Spinal cord (tissue), 10 donors: ENCODE measurements at places on chromosomes 6 and 20. TPM values are rescaled to one million over a fixed set of nuclear protein-coding genes. Genes with fewer than 3 reads are reported as not detected.
A peak's percentile ranks its signal among the peaks of the same experiment; 100 is the strongest.

- H3K36me3 ChIP-seq = no peaks in the 10 kb centered on the region
- no peak for DNase-seq
- H3K27me3 ChIP-seq = no peaks in the 10 kb centered on the region
- peaks cover 4% of the 10 kb centered on the region for H3K4me1 ChIP-seq
- no peak overlapping the region for H3K4me3 ChIP-seq
Measured at GRCh38 chr20:51233345-51233744, 210.4 kb upstream of the KCNG1 start.

Gene RGS17
- total RNA-seq = 40.8 TPM

GRCh38 chr20:47354714-47355488 lies 1.6 kb downstream of the ZMYND8 start:
- peaks cover 5% of the 10 kb centered on the region for H3K36me3 ChIP-seq
- peak overlapping the region; percentile 31 for H3K4me3 ChIP-seq
- peak overlapping the region; percentile 100 for H3K27ac ChIP-seq
- peak; percentile 50 for DNase-seq
- no peaks in the 10 kb centered on the region for H3K27me3 ChIP-seq

DNA sequence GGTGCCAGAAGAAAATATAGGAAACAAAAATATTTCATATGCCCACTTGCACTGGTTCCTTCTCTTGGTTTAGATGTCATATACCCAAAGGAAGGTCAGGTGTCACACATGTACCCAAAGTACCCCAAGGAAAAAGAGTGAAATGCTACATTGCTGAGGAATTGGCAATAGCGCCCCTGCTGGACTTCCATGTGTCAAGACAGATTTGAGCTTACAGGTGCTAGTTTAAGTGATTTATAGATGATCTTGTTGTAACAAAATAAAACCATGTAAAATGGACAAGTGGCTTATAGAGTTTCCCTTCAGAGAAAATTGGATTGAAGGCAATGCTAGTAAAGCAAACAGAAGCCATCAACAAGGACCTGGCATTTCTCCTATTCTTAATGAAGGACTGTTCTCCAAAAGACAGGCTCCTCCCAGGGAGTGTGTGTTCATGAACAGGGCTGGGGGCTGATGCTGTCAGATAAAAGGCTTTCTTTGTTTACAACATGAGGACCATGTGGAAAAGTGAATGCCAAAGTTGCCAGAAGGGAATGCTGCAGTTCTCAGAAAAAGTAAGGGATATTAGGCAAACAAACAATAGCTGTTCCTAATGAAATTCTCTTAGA lies 64.3 kb upstream of the PAK5 start:
- no peaks in the 10 kb centered on the region for H3K4me1 ChIP-seq
- no peaks in the 10 kb centered on the region for H3K27me3 ChIP-seq
- H3K27ac ChIP-seq = no peak overlapping the region
- no peak overlapping the region for H3K4me3 ChIP-seq
- no peaks in the 10 kb centered on the region for H3K36me3 ChIP-seq
- DNase-seq = no peak

GRCh38 chr20:23152308-23152892 lies 66.3 kb upstream of the CD93 start:
- H3K4me1 ChIP-seq = peaks cover 13% of the 10 kb centered on the region
- no peaks in the 10 kb centered on the region for H3K36me3 ChIP-seq
- H3K27me3 ChIP-seq = no peaks in the 10 kb centered on the region
- H3K4me3 ChIP-seq = no peak overlapping the region
- no peak for DNase-seq

GRCh38 chr6:49553384-49553783 lies 2.9 kb downstream of the C6orf141 start:
- H3K36me3 ChIP-seq = no peaks in the 10 kb centered on the region
- H3K27me3 ChIP-seq = peaks cover 30% of the 10 kb centered on the region
- no peak overlapping the region for H3K4me3 ChIP-seq
- DNase-seq = no peak

DNA sequence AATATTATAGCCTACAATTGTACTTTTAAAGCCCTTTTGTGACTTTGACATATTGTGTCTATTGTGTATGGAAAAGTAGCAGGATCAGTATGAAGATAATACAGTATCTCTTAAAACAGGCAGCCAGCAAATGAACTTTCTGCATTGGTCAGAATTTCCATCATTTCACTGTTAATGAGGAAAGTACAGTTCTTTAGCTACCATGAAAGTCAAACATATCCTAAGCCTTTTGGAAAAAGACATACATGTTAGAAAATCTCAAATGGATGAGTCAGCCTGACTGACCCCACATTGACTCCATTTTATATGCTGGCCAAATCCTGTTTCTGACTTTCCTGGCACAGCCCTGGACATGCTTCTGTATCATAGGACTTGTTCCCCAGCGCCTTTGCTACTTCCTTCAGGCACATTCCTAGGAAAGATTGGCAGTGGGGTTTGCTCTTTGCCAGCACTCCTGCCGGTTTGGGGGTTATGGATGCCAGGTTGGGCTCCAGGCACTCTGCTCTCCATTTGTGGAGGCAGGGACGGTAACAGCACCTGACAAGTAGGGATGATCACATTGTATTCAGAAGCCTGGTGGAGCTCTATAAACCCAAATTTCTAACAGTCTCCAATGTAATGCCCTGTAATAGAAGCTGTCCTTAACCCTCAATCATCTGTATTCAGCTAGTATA lies 43.7 kb downstream of the TOP1 start:
- no peaks in the 10 kb centered on the region for H3K27me3 ChIP-seq
- no peak for DNase-seq
- peaks cover 6% of the 10 kb centered on the region for H3K36me3 ChIP-seq
- H3K4me3 ChIP-seq = no peak overlapping the region
- H3K4me1 ChIP-seq = peaks cover 7% of the 10 kb centered on the region

- no peak overlapping the region for H3K27ac ChIP-seq
- no peaks in the 10 kb centered on the region for H3K36me3 ChIP-seq
- peaks cover 32% of the 10 kb centered on the region for H3K4me1 ChIP-seq
- peaks cover 4% of the 10 kb centered on the region for H3K27me3 ChIP-seq
Measured at GRCh38 chr20:568097-568652, 24.6 kb upstream of the CSNK2A1 start.

GRCh38 chr20:34251619-34252018 lies 10.4 kb downstream of the ASIP start:
- DNase-seq = no peak
- no peak overlapping the region for H3K27ac ChIP-seq
- no peaks in the 10 kb centered on the region for H3K27me3 ChIP-seq
- no peaks in the 10 kb centered on the region for H3K4me1 ChIP-seq

DNA sequence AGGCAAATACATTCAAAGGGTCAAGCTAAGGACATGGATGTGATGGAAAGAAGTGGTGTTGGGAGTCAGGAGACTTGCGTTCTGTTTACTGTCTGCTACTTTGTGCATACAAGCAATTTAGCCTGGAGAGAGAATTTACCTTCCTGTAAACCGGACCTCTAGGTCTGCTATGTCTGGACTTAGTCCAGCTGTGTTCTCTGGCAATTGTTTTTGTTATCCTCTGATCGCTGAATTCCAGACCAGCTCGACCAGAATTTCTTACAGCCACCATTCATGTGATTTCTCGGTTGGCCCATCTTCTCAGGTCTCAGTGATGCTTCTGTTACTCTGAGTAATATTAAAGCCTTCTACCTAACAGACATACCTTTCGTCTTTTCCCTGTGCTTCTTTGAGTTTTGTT lies 75.2 kb downstream of the LRRC1 start:
- H3K4me3 ChIP-seq = no peak overlapping the region
- H3K27ac ChIP-seq = no peak overlapping the region
- H3K27me3 ChIP-seq = no peaks in the 10 kb centered on the region
- no peaks in the 10 kb centered on the region for H3K4me1 ChIP-seq

Gene SMPDL3A
- total RNA-seq = 19.1 TPM

- H3K36me3 ChIP-seq = no peaks in the 10 kb centered on the region
- DNase-seq = no peak
- H3K27ac ChIP-seq = no peak overlapping the region
- no peak overlapping the region for H3K4me3 ChIP-seq
Measured at GRCh38 chr20:6651561-6651960, 115.9 kb upstream of the BMP2 start.

DNA sequence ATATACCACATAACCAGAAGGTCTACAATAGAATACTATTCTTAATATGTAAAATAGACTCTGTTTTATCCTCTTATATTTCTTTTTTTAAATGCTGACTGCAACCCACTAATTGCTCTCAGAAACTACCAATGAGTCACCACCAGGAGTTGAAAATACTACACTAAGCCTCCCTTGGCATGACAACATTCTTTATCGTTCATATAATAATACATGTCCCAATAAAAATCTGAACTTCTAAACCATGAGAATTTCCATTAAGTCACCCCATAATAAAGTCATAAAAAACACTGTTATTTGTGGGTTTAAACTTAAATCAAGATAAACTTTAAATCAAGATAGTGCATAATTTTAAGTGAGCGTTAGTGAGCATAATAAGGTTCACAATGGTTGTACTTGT lies 4.2 kb downstream of the HACE1 start:
- peaks cover 7% of the 10 kb centered on the region for H3K36me3 ChIP-seq
- no peak overlapping the region for H3K27ac ChIP-seq
- no peak overlapping the region for H3K4me3 ChIP-seq
- no peaks in the 10 kb centered on the region for H3K27me3 ChIP-seq

- H3K27ac ChIP-seq = no peak overlapping the region
- H3K27me3 ChIP-seq = no peaks in the 10 kb centered on the region
- peaks cover 5% of the 10 kb centered on the region for H3K36me3 ChIP-seq
- no peak overlapping the region for H3K4me3 ChIP-seq
- peaks cover 5% of the 10 kb centered on the region for H3K4me1 ChIP-seq
Measured at GRCh38 chr20:4234128-4234527, 218.8 kb upstream of the RNF24 start.

- no peaks in the 10 kb centered on the region for H3K4me1 ChIP-seq
- DNase-seq = no peak
- H3K27me3 ChIP-seq = no peaks in the 10 kb centered on the region
- no peaks in the 10 kb centered on the region for H3K36me3 ChIP-seq
Measured at GRCh38 chr6:95249175-95249574, 328.2 kb upstream of the MANEA start.

Gene FAM83B
- total RNA-seq = 0.30 TPM

Gene C6orf118
- 20.7 TPM for total RNA-seq

DNA sequence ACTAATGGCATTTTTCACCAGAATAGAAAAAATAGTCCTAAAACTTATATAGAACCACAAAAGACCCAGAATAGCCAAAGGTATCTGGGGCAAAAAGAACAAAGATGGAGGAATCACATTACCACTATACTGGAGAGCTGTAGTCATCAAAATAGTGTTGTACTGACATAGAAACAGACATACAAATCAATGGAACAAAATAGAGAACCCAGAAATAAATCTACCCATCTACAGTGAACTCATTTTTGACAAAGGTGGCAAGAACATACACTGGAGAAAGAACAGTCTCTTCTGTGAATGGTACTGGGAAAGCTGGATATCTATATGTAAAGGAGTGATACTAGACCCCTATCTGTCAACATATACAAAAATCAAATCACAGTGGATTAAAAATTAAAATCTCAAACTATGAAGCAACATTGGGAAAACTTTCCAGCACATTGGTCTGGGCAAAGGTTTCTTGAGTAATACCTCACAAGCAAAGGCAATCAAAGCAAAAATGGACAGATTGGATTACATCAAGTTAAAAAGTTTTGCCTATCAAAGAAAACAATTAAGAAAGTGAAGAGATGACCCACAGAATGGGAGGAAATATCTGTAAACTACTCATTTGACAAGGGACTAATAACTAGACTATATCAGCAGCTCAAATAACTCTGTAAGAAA lies 120.5 kb downstream of the MEI4 start:
- H3K27ac ChIP-seq = no peak overlapping the region
- no peaks in the 10 kb centered on the region for H3K36me3 ChIP-seq
- no peak for DNase-seq

DNA sequence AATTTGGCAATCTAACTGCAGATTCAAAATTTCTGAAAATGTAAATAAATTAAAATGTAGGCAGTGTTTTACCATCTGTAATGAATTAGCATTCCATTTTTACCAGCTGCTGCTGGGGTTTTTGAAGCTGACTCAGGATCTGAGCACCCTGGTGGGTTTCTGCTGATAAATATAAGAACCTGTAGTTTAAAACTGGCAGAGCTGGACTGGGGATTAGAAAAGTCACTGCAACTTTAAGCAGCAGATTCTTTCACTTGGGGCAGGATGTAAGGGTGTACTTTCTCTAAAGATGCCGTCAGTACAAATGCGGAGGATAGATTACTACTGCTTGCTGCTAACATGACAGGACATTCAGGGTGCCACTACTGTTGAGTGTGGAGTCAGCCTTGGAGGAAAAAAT lies 341.8 kb downstream of the CDKAL1 start:
- no peaks in the 10 kb centered on the region for H3K27me3 ChIP-seq
- H3K27ac ChIP-seq = no peak overlapping the region
- DNase-seq = no peak
- no peak overlapping the region for H3K4me3 ChIP-seq
- no peaks in the 10 kb centered on the region for H3K4me1 ChIP-seq
